ENCODE measurements at places on chromosomes 11 and 22.

DNA sequence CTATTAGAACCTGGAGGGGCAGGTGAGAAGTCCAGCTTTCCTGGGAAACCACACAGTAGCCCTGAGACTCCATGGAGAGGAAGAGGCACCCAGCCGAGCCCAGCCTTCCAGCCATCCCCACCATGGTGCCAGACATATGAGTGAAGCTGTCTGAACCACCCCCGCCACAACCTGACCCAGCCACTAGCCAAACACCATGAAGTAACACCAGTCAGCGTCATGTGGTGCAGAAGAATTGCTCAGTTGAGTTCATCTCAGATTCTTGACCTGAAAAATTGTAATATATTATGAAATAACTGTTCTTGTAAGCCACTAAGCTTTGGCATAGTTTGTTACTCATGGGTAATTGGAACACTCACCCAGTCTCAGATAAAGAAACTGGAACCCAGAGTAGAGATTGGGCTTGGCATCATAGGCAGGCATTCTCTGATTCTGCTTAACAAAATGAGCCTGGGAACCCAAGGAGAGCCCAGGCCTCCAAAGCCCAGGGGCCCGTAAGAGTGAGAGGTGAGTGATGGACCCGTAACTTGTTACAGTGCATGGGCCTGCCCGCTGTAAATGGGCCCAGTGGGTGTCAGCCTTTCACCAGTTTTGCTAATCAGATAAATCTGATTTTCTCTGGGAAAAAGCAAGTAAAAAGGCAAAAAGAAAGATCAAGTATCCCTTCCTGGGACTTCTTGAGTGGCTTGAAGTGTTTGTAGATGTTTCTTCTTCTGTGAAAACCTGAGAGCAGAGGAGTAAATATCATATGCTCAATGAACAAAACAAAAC is 305.5 kb downstream of the DDX10 start:
- no peak for DNase-seq

GRCh38 chr11:13963169-13963948 is 836 bp downstream of the SPON1 start:
- no peak for DNase-seq

DNA sequence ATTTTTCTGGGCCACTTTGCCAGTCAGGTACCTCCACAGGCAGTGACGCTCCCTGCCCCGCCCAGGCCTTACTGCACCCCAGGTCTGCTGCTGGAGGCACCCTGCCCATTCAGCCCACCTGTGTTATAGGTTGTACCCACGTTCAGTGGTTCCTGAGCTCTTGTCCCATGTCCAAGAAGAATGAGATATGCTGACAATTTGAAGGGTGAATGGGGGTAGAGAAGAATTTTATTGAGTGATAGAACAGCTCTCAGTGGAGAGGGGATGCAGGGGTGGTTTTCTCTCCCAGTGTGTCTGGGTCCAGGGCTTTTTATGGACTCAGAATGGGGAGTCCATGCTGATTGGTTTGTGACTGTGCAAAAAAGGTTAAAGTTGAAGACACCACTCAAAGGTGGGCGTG is 149.7 kb downstream of the LDLRAD3 start:
- no peak for DNase-seq

- DNase-seq: no peak
Observed at GRCh38 chr22:27382947-27383346, 418.6 kb downstream of the MN1 start.

DNA sequence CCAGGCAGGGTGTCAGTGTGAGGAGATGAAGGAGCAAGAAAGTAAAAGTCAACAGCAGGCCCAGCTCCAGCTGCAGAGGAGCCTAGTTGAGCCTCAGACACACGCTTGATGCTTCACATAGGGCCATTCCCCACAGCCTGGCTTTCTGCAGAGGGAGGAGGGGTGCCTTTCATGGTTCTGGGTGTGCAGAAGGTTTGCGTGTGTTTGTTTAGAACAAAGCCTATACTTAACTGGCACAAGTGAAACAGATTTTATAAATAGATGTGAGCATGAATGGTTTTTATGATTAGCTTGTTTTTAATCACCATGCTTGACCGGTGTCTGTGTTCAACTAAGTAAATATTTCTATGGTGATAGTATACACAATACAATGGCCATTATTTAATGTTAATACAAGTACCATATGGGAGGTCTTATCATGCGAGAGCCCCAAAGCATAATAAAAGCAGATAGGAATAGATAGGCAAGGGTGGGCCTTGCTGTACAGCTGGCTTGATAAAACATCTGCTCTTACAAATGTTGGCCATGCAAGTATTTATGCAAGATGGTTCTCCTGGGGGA is 290.2 kb downstream of the ETS1 start:
- DNase-seq: no peak

DNA sequence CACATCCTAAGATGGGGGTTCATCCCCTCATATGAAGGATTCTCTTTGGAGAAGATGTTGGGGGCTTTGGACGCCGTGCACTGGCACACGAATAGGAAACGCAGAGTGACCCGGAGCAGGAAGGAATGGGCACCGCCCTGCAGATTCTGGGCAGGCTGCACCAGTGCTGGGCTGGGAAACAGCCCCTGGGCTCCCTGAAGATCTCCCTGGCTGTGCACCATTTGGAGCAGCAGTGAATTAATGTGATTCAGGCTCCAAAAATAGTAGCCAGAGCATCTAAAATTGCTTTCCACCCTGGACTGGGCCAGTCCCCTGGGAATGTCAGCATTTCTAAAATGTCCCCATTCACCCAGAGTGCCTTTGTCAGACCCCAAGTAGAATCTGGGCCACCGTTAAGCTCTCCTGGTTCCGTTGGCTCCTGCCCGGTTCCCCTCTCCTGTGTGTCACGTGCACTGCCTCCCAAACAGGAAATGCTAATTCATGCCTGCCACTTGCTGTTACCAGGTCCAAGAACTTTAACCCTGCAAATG is 18.6 kb downstream of the IRAG1 start:
- DNase-seq: no peak

DNA sequence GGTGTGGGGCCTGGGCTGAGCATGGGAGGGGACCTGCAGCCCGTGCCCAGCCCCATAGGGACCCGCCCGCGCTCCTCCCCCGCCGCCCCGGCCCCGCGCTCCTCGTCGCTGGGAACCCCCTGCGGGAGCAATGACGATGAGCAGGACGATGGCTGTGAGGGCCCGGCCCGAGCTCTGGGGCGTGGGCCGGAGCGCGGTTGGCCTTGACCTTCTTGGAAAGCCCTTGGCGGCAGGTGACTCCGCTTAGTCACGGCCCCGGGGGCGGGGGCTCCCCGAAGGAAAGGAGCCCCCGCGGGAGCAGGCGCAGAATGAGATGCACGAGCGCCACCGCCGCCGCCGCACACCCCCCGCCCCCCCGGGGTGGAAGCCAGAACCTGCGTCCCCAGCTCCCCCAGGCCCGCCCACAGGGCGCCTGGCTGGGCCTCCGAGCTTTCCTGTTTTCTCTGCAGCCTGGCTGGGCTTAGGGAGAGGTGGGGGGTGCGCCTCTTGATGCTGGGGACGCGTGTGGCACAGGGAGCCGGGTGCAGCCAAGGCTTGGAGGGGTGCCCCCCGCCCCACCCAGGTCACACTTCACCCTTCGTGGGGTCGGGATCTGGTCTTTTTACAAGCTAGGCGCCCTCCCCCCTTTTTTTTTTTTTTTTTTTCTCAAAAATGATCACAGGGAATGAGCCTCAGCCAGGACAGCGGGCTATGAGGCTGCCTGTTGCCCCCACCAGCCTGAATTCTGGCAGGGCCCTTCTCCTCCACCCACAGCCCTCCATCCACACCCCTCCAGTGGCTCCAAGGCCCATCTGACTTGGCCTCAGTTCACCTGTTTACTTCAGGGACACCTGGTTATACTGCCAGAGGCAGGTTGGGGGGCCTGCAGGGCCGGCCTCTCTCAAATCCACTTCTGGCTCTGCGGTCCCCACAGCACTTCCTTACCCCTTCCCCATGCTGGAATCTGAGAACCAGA is 17.9 kb downstream of the CRELD2 start:
- DNase-seq: peak; percentile 55

DNA sequence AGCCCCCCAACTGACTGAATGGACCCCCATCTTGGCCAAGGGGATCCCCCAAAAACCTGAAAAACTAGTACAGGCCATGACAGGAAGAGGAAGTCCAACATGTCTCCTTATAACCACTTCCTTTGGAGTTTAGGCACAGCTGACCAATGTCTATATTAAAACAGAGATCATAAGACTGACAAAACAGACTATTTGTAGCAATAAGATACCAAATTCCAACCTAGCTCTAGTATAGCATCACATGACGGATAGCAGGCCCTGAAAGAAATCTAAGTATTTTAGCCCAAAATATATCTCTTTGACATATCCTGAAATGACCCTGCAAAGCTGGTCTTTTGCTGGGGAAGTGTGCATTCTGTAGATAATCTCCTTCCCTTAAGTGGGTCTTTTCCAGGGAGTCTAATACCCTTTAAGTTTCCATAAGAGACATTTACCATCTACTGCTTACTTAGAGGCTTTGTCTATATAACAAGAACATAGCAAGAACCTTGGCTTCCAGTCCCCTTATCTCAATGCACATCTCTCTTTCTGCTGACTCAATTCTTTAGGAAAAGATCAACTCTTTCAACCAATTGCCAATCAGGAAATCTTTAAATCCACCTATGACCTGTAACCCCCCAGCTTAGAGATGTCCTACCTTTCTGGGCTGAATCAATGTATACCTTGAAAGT is 34.9 kb upstream of the ACER3 start:
- no peak for DNase-seq

DNA sequence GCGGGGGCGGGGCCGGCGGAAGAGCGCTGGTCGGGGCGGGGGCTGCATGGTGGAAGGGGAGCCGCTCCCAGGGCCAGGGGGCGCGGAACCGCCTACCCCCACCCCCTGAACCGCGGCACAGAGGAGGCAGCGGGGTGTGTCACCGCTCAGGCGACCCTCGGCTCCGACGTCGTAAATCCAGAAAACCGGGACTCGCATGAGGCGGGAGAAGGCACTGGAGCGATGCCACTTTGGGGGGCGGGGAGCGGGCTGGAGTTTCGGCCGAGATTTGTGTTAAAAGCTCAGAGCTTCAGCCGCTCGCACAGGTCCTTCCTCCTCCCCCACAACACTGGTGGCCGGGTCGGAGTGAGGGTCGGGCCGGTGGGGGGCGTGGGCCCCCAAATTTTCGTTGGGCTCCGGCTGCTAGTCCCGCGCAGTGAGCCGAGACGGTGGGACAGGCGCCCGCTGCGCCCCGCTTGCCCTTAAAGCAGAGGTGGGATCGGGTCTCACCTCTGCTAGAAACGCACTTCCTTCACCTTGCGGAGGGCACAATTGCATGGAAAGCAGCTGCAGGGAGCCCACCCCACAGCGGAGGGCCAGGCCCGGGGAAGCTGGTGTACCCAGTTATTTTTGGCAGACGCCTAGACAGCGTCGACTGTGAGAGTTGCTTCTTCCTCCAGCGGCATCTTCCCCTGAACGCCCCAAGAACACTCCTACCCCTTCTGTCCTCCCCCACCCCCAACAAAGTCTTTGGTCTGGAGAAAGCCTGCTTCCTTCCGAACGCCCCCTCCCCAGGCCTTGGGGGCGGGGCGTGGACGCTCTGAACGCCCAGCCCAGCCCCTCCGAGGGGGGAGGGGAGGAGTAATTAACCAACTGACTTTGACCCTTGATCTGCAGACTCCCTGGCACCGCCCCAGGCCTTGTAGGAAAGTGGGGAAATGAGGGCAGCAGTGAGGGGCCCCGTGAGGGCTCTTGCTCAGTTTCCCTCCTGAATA is 1.1 kb downstream of the OVOL1 start:
- DNase-seq: no peak

- DNase-seq: no peak
Observed at GRCh38 chr11:106821826-106822225, 196.4 kb downstream of the GUCY1A2 start.

GRCh38 chr22:26461188-26461810 is 22.3 kb downstream of the HPS4 start:
- peak; percentile 74 for DNase-seq

- no peak for DNase-seq
Observed at GRCh38 chr11:128940156-128940555, 2.5 kb downstream of the TP53AIP1 start.

- no peak for DNase-seq
Observed at GRCh38 chr11:44266056-44266780, 43.7 kb downstream of the ALX4 start.

DNA sequence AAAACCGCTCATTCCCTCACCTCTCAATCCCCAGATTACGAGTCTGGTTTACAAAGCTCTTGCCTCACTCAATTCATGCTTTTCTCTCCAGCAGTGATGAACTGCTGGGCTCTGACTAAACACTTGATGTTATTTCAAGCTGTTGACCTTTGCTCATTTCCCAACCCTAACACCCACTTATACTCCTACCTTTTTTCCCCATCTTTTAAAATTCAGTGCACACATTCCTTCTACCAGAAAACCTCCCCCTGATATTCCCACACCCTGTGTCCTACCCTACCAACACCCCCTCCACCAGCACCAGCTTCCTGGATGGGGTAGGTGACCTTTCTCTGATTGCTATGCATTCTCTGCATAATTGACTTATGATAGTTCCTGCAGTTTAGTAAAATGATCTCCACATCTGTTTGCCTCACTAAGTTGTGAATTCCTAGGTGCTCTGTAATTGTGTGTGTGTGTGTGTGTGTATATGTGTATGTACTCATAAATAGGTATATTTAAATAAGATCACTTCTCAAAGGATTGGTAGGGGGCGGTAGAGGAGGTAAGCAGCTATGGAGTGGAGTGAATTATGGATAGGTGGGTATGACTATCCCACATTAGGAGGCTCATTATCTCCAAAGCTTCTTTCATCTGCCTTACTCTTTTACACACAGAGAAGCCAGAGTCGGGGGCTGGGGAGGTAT is 842 bp downstream of the HEPACAM start:
- no peak for DNase-seq

DNA sequence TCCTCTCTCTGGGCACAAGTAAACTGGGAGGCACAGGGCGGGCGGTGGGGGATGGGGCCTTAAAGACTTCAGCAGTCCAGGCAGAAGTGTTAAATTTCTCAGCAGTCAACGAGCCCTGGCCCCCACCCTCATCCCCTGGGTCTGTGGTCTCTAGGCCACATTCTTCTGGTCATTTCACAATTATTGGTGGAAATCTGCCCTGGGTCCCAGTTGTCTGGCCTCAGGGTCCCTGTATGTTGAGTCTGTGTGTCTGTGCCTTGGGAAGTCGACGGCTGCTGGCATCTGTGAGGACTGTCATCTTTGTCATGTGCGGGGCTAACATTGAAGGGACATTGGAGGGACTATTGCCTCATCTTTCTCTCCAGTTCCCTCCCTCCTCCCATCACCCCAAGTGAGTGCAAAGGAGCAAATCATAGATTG is 1.7 kb downstream of the TSPAN18 start:
- no peak for DNase-seq

DNA sequence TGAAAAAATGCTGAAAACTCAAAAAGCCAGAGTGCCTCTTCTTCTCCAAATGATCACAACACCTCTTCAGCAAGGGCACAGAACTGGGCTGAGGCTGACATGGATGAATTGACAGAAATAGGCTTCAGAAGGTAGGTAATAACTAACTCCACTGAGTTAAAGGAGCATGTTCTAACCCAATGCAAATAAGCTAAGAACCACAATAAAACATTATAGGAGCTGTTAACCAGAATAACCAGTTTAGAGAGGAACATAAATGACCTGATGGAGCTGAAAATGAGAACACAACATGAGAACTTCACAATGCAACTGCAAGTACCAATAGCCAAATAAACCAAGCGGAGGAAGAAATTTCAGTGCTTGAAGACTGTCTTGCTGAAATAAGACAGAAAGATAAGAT is 9.2 kb downstream of the OR56B4 start:
- no peak for DNase-seq
